ENCODE measurements at places on chromosomes 5 and 9.
A peak's percentile ranks its signal among the peaks of the same experiment; 100 is the strongest.

GRCh38 chr5:143247134-143247815, 156.2 kb downstream of the NR3C1 start:
- DNase-seq = no peak

- no peak for DNase-seq
Measured at GRCh38 chr9:113574441-113575262, 111.1 kb downstream of the RGS3 start.

- no peak for DNase-seq
Measured at GRCh38 chr9:34988218-34989002, 1.1 kb upstream of the DNAJB5 start.

DNA sequence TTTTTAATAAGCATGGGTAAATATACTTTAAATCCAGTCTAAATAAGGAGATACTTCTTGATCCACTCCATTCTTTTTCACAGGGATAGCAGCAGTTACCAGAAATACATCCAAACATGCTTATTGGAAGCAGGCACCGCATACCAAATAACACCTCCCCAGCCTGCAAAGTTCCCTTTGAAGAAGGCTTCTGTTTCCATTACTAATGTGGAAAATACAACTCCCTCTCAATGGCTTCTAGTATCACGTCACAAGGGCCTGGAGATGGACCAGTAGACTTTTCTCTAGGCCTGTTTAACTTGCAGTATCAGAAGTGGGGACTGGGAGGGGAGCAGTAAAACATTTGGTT, 20.8 kb downstream of the TMEM245 start:
- DNase-seq = no peak

- no peak for DNase-seq
Measured at GRCh38 chr5:54924487-54924886, 60.9 kb downstream of the ESM1 start.

DNA sequence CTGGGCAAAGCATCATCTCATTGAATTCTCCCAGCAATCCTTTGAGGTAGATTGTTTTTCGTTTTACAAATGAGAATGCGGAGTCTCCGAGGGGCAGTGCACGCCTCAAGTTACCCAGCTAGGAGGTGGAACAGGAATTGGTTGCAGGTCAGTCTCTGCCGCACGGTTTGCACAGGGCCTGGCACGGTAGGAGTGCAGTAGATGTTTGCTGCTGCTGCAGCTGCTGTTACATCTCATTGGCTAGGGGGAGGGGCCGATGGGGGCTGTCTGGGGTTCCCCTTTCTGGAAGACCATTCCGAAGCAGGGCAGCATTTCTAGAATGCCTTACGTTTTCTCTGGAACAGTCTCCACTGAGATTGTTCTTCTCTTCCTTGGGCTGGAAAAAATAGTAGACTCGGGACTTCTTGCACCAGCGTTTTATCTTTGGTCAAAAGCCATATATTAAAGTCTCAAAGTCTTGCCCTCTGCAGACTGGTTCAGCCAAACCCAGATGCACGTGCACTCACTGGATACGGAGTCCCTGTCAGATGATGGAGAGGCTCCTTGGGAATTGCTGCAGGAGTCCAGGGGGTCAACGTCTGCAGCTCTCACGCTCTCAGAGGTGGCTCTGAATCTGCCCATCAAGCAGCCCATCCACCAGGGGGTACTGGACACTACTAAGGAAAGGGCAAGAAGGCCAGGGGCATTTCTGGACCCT, 1.2 kb downstream of the USP20 start:
- DNase-seq = no peak

GRCh38 chr9:1869843-1870242, 145.3 kb upstream of the SMARCA2 start:
- no peak for DNase-seq

DNA sequence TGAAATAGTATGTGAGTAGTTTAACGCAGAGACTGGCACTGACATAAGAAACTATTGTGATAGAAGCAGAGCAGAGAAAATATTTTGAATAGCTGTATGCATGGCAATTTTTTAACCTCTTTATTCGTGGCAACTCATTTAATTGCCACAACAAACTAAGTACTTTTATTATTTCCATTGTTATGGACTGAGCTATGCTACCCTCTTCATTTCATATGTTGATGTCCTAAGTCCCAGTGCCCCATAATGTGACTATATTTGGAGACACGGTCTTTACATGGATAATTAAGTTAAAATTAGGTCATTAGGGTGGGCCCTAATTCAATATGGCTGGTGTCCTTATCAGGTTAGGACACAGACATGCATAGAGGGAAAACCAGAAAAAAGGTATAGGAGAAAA, 86.1 kb upstream of the PRSS3 start:
- no peak for DNase-seq

DNA sequence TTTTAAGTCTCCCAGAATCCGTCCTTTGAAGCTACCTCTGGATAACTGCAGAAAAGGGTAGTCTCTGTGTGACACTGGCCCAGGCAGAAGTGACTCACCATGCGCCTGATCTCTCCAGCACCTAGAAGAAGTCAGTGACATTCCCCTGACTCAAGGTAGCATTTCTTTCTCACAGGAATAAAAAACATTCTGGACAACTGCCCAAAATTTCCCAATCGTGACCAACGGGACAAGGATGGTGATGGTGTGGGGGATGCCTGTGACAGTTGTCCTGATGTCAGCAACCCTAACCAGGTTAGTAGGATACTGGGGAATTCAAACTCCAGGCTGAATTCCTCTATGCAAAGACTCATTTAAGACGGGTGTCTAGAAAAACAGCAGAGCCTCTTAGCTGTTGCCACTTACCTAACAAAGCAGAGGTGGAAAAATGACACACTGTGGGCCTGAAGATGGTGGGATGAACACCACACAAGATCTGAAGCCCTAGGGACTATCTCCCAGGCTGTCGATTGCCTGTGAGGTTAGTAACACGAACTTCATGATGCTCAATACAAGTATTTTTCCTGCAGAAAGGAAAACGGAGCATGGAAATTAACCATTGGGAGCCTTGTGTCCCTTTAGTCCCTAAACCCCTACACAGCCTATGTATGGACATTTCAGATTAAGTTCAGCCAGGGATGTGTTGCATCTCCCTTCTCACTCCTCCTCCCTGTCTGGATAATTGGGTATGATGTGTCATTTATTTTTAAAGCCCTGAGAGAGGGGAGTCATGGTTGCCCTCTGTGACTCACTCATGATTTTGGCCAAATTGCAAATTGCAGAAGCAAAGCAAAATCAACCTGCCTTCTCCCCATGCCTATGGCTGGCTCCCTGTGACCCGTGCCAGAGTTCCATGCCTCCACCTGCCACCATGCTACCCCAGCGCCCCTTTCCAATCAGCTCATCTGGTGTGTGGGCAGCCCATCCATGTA, 37.2 kb downstream of the THBS4 start:
- DNase-seq = peak; percentile 58

DNA sequence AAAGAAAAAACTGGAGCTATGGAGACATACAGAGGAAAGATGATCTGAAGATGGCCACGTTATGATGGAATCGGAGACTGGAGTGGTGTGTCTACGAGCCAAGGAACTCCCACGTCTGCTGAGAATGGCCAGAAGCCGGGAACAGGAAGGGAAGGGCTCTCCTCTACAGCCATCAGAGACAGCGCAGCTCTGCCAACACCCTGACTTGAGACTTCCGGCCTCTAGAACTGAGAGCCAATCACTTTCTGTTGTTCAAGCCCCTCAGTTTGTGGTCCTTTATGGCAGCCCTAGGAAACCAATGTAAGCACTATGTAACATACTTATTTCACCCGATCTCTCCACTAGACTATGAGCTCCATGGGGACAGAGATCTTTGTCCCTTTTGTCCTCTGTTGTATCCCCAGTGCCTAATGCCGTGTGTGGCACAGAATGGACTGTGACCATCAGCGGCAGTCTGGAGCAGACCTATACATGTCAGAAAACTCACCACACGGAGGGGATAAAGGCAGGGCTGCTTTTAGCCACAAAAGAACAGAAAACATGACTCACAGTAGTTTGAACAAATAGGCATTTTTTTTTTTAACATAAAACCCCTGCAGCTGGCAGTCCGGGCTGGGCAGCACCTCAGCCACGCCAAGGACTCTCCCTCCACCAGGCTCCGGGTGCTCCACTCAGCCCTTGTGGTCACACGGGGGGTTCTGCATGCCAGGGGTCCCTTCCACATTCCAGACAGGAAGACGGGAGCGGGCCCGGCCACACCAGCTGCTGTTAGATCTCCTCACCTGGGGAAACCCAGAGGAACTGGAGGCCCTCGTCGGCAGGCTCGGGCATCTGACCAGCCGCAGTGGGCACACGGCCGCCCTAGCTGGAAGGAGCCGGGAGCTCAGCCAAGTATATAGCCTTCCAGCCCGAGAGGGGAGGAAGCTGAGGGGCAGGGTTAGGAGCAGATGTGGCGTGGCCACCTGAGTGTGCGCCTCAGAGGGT, 16.1 kb upstream of the MXD3 start:
- DNase-seq = peak; percentile 61

DNA sequence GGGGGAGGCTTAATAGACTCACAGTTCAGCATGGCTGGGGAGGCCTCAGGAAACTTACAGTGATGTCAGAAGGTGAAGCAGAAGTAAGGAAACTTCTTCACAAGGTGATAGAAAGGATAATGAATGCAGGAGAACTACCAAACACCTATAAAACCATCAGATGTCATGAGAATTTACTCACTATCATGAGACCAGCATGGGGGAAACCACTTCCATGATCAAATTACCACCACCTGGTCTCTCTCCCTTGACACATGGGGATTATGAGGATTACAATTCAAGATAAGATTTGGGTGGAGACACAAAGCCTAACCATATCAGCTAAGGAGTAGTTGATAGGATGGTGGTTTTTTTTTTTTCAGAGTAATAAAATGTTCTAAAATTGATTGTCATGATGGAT, 201.8 kb downstream of the CDH12 start:
- DNase-seq = no peak

DNA sequence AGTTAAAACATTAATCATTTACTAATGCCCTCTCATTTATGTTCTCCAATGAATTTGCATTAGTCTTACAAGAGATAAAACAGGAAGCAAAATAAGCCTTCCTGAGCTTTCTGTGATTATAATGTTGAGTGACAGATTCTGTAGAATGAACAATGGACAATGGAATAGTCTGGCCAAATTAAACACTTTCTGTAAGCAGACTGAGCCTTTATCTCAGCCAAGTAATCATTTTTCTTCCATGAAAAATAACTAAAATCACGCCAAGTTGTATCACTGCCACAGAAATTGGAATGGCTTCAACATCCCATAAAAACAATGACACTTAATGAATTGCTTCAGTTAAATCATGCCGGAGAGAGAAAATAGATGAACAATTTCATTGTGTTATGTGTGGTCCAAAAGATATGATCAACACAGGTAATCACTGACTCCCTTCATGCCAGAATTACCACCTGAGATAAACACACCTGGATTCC, 63.0 kb downstream of the TSSK1B start:
- DNase-seq = peak; percentile 6

DNA sequence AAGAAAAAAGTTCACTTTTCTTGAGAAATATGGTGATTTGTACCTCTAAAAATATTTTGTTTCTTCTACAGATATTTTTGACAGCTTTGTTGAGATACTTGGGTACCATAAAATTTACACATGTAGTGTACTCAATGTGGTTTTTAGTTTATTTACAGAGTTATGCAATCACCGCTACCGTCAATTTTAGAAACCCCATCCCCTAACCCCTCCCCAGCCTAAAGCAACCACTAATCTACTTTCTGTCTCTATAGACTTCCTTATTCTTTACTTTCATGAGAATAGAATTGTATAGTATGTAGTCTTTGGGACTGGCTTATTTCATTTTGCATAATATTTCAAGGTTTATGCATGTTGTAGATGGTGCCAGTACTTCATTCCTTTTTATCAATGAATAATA, 45.0 kb upstream of the TDRD7 start:
- DNase-seq = no peak

- no peak for DNase-seq
Measured at GRCh38 chr9:18438300-18438925, 35.5 kb upstream of the ADAMTSL1 start.

- no peak for DNase-seq
Measured at GRCh38 chr9:129806061-129806460, 3.1 kb downstream of the TOR1B start.

DNA sequence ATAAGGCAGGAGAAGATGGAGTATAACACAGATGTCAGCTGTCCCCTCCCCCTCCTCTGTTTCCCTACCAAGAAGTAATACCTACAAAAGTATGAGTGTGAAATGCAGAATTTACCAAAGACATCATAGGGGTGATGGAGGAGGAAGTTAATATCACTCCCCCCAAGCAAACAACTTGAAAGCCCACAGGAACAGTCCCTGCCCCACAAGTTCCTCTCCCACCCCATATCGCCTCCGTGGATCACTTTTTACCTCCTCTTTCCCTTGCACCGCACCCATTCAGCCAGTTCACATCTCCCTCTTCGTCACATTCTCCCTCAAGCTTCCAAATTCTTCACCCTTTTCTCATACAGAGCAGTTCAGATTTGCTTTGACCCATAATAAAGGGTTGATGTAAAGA, 7.0 kb upstream of the SIL1 start:
- no peak for DNase-seq

GRCh38 chr5:87705876-87706275, 293.1 kb upstream of the CCNH start:
- no peak for DNase-seq

- DNase-seq = no peak
Measured at GRCh38 chr9:82231411-82231810, 242.8 kb downstream of the SPATA31D1 start.

DNA sequence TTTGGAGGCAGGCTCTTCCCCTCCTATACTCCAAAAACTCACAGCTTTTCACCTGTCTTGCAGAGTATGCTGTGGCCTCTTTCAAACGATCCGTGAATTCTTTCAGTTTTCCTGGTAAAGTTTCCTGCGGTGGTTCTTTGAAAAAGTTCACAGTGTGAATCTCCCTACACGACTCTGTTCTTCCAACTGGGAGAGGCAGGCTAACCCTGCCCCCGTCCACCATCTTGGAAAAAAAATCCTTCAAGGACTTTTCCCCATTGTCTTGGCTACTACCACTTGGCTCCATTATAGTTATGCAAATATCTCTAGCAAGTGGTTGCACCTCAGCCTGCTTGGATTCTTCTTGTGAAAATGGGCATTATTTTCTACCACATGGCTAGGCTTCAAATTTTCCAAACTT, 382.6 kb downstream of the AGTPBP1 start:
- DNase-seq = no peak

GRCh38 chr9:127773272-127773671, 5.2 kb downstream of the SH2D3C start:
- no peak for DNase-seq

- no peak for DNase-seq
Measured at GRCh38 chr9:37820142-37820541, 19.5 kb downstream of the DCAF10 start.

DNA sequence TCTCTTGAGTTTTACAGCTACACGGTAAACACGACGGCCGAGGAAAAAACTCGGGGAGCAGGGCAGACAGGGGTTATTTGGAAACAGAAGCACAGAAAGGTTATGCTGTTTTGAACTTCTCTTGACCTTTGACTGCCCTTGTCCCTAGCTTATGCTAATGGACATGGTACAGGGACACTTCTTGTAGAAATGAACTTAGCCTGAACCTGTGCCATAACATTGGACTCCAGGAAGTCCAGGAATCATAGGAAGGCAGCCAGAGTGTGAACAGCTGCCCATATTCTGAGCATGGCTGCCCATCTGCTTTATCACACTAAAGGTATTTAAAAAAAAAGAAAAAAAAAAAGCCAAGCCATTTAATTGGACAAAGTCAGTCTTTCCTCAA, 46.1 kb downstream of the NR6A1 start:
- no peak for DNase-seq

GRCh38 chr5:179181988-179182387, 121.8 kb downstream of the ZNF354C start:
- DNase-seq = no peak
